Vagina (tissue), 2 donors: ENCODE measurements at places on chromosomes 11 and 22. TPM values are rescaled to one million over a fixed set of nuclear protein-coding genes. Genes with fewer than 3 reads are reported as not detected.

DNA sequence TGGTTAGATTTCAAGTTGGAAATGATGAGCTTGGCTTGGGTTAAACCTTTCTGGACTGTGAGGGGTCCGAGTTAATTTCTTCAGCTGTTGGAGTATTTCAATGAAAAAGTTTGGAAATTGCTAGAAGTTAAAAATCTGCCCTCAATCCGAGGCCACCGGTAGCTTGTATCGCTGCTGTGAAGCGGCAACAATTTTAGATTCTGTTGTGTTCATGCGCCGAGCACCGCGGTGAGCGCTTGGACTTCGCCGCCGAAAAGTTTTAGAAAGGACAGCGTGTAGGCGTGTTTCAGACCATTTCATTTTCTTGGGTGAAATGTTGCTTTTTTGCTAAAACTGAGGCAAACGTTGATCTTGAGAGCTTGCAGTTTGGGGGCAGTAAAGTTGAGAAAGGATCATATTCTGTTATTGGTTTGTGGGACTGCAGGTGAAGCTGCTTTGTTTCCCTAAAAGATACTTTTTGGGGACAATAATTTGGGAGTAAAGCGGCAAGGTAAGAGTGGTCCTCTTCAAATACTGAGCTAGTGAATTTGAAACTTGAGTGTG lies 928 bp downstream of the FBXO7 start:
- no peak for DNase-seq
- no peaks in the 10 kb centered on the region for H3K27me3 ChIP-seq
- peaks cover 44% of the 10 kb centered on the region for H3K4me1 ChIP-seq
- H3K36me3 ChIP-seq: no peaks in the 10 kb centered on the region

DNA sequence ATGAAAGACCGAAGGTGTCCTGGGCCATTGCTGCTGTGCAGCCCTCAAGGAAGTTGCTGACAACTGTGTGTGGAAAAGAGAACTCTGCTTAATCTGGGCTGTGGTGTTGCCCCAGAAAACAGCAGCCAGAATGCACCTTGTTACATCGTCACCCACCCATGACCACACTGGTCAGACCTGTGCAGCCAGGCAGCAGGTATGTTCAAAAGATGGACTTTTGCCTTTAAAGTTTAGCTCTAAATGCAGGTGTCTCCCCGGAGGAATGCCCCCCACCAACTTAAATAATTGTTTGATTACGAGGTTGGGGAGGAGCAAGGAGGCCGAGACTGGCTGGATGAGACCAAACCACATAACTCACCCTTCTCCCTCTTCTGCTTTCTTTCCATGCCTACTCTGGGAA lies 15.3 kb upstream of the POLA2 start:
- DNase-seq: no peak
- H3K4me3 ChIP-seq: no peak overlapping the region
- H3K27me3 ChIP-seq: no peaks in the 10 kb centered on the region
- no peak overlapping the region for H3K27ac ChIP-seq
- H3K4me1 ChIP-seq: no peaks in the 10 kb centered on the region
- no peaks in the 10 kb centered on the region for H3K36me3 ChIP-seq

DNA sequence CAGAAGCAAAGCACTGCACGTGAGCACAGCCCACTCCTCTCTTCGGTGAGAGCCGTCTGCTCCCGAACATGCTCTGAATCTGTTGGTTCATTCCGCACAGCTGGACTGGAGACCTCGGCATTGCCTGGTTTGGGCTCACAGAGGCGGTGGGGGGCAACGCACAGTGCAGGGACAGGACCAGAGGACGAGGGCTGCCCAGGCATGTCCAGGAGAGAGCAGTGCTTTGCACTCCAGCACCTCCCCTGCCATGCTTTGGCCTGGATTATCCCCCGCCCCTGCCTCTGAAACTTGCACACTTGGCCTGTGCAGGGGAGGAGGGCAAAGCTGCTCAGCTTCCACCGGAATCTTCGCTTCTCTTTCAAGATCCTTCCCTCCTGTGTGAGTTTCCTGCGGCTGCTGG lies 536.5 kb downstream of the BRD1 start:
- H3K36me3 ChIP-seq: no peaks in the 10 kb centered on the region
- H3K27me3 ChIP-seq: no peaks in the 10 kb centered on the region
- H3K4me3 ChIP-seq: no peak overlapping the region
- no peaks in the 10 kb centered on the region for H3K4me1 ChIP-seq
- H3K27ac ChIP-seq: no peak overlapping the region
- no peak for DNase-seq

- no peak overlapping the region for H3K4me3 ChIP-seq
- DNase-seq: no peak
- H3K27me3 ChIP-seq: no peaks in the 10 kb centered on the region
- peaks cover 7% of the 10 kb centered on the region for H3K4me1 ChIP-seq
Observed at GRCh38 chr11:1728301-1728700, 22.1 kb downstream of the IFITM10 start.

- H3K4me1 ChIP-seq: no peaks in the 10 kb centered on the region
- no peaks in the 10 kb centered on the region for H3K27me3 ChIP-seq
- no peak overlapping the region for H3K4me3 ChIP-seq
- H3K27ac ChIP-seq: no peak overlapping the region
- DNase-seq: peak; percentile 84
- no peaks in the 10 kb centered on the region for H3K36me3 ChIP-seq
Observed at GRCh38 chr11:134545521-134545920, 133.5 kb upstream of the B3GAT1 start.

DNA sequence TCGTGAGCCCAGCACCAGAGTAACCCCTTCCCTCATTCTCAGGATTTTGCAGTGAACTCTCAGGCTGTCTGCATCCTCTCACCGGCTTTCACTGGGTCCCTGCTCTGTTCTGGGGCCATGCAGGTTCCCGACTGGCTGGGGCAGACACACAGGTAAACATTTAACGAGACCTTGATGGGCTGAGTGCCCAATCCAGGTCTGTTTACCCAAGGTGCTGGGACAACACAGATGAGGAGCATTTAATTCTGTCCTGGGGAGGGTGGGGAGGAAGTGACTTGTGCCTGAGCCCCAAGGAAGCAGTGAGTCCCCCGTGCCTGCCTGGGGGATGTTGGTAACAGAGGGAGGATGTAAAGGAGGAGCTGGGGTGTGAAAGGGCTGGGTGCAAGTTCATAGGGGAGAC lies 4.4 kb downstream of the BIK start:
- H3K27ac ChIP-seq: no peak overlapping the region
- no peak for DNase-seq
- H3K27me3 ChIP-seq: no peaks in the 10 kb centered on the region
- no peak overlapping the region for H3K4me3 ChIP-seq

Gene NEFH
- 4.2 TPM for total RNA-seq

DNA sequence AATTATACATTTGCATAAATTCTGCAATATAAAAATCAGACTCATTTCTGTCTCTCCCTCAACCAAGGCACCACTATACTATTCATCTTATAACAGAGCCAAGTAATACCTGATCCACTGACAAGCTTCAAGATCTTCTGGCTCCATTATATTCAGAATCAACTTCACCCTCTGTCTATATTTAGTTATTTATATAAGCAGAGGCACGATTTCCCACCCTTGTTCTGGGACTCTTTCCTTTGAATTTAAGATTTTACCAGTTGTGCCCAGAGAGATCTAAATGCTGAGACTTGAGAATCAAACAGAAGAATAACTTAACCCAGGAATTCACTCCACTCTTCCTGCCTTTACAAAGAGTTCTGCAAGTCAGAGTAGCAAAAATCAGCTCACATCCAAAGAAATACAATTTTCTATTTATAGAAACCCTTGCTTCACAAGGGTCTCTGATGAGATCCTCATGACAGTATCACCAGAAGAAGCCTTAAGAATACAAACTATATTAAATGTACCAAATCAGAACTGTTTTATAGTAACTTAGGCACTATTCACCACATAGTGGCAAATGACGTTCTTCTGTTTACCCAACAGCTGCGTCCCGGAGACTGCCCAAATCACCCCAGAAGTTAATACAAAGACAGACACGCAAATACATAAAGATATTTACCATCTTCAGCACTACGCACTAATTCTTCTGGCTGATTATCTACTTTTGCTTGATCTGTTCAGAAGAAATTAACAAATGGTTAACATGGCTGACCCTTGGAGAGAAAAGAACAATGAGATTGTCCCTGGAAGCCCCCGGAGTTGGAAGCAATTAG lies 32.3 kb upstream of the CCDC89 start:
- H3K4me3 ChIP-seq: peak overlapping the region; percentile 16
- H3K27me3 ChIP-seq: no peaks in the 10 kb centered on the region
- DNase-seq: no peak
- peak overlapping the region; percentile 28 for H3K27ac ChIP-seq
- no peaks in the 10 kb centered on the region for H3K4me1 ChIP-seq
- no peaks in the 10 kb centered on the region for H3K36me3 ChIP-seq

Gene EHBP1L1
- total RNA-seq: 123 TPM

GRCh38 chr11:72004515-72005346 lies 6.0 kb downstream of the IL18BP start:
- peaks cover 86% of the 10 kb centered on the region for H3K36me3 ChIP-seq
- no peaks in the 10 kb centered on the region for H3K27me3 ChIP-seq
- no peak for DNase-seq
- no peak overlapping the region for H3K4me3 ChIP-seq
- H3K4me1 ChIP-seq: peaks cover 10% of the 10 kb centered on the region
- H3K27ac ChIP-seq: no peak overlapping the region

GRCh38 chr11:126363706-126364248 lies 8.3 kb downstream of the ST3GAL4 start:
- no peak for DNase-seq
- no peaks in the 10 kb centered on the region for H3K36me3 ChIP-seq
- peaks cover 62% of the 10 kb centered on the region for H3K4me1 ChIP-seq
- no peaks in the 10 kb centered on the region for H3K27me3 ChIP-seq
- no peak overlapping the region for H3K4me3 ChIP-seq

DNA sequence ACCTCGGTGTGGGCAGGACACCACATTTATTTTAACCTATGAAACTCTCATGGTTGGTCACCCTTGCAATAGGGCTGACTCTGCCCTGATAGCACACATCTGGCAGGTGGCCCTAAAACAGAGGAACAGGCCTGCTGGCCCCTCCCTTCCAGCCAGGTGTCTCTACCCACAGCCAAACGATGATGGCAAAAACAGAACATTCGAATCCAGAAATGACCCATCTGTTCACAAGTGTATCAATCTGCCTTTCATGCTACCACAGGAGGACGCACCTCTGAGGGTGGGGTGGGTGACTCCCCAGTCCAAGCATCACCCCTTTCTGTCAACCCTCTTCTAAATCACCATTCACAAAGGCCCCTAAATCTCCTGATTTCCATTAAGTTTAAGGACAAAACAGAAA lies 118.1 kb downstream of the ETS1 start:
- no peak for DNase-seq
- peaks cover 12% of the 10 kb centered on the region for H3K36me3 ChIP-seq
- H3K27ac ChIP-seq: peak overlapping the region; percentile 86
- H3K4me1 ChIP-seq: peaks cover 88% of the 10 kb centered on the region

GRCh38 chr22:46010207-46010867 lies 33.4 kb upstream of the WNT7B start:
- no peaks in the 10 kb centered on the region for H3K36me3 ChIP-seq
- H3K4me3 ChIP-seq: no peak overlapping the region
- peak overlapping the region; percentile 99 for H3K27ac ChIP-seq
- peaks cover 76% of the 10 kb centered on the region for H3K4me1 ChIP-seq

GRCh38 chr22:38243007-38243765 lies 29.6 kb downstream of the TMEM184B start:
- no peaks in the 10 kb centered on the region for H3K27me3 ChIP-seq
- no peaks in the 10 kb centered on the region for H3K36me3 ChIP-seq
- peak overlapping the region; percentile 75 for H3K27ac ChIP-seq
- DNase-seq: no peak

- no peak overlapping the region for H3K4me3 ChIP-seq
- no peak overlapping the region for H3K27ac ChIP-seq
- H3K4me1 ChIP-seq: no peaks in the 10 kb centered on the region
- H3K27me3 ChIP-seq: no peaks in the 10 kb centered on the region
- no peak for DNase-seq
Observed at GRCh38 chr11:95884376-95884775, 39.5 kb downstream of the MTMR2 start.

GRCh38 chr22:44019846-44020245 lies 4.3 kb upstream of the PARVB start:
- no peak overlapping the region for H3K27ac ChIP-seq
- no peaks in the 10 kb centered on the region for H3K27me3 ChIP-seq
- H3K4me3 ChIP-seq: no peak overlapping the region

- DNase-seq: no peak
- no peaks in the 10 kb centered on the region for H3K36me3 ChIP-seq
- no peak overlapping the region for H3K27ac ChIP-seq
- H3K4me1 ChIP-seq: no peaks in the 10 kb centered on the region
- H3K4me3 ChIP-seq: no peak overlapping the region
Observed at GRCh38 chr22:39839204-39839603, 54.4 kb downstream of the ENTHD1 start.
